ENCODE measurements at places on chromosomes 7 and 10. TPM values are rescaled to one million over a fixed set of nuclear protein-coding genes. Genes with fewer than 3 reads are reported as not detected.
A peak's percentile ranks its signal among the peaks of the same experiment; 100 is the strongest.

Gene SLC39A12
- not detected for polyA plus RNA-seq

Gene VWDE
- polyA plus RNA-seq = 0.10 TPM

Gene PCLO
- polyA plus RNA-seq = 0.04 TPM

Gene NUTM2E
- 0.04 TPM for polyA plus RNA-seq

Gene RGR
- polyA plus RNA-seq = not detected

Gene C7orf57
- not detected for polyA plus RNA-seq

Gene SEMA4G
- 12.7 TPM for polyA plus RNA-seq

DNA sequence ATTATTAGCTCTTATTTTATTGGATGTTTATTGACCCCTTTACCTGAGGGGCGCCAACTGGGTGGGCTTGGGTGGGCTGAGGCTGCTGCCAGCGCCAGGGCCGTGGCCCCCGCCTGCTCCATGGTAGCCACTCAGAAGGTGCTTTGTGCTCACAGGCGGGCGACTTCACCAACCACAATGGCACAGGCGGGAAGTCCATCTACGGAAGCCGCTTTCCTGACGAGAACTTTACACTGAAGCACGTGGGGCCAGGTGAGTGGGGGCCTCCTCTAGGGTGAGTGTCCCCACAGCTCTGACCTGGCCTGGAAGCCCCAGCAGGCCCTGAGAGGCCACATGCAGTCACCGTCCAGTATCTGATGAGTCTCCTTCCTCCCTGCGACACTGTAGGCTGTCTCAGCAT, 4.1 kb downstream of the PPIF start:
- H3K36me3 ChIP-seq = peaks cover 38% of the 10 kb centered on the region
- peaks cover 11% of the 10 kb centered on the region for H3K4me1 ChIP-seq
- no peak overlapping the region for H3K4me3 ChIP-seq
- DNase-seq = no peak

DNA sequence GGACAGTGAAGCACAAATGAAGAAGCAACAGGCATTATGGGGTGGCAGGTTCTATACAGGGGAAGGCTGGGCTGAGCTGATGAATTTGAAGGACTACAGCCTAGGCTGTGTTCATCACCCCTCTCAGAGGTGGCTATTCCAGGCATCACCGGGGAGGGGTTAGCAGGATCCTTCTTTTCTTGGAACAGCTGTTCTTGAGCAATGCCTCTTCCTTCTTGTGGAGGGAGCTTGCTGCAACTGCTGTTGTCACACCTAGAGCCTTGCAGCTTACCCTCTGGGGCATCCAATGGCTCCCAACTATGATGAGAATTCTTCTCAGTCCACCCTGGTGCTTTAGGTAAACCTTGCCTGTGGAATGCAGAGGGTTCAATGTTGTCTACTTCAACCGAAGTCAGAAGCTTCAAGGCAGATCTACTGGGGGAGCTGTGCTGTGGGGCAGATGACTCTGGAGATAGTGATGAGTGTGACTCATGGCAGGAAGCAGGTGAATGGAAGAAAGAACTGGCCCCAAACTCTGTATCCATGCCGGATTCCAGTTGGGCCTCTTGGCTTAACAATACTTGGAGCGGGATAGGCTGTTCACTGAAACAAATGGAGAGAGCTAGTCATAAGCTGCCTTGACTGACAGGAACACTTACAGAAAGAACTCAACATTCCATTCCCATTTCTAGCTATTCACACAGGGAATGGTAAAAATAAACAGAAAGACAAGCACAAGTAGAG, 21.5 kb upstream of the PPP3CB start:
- H3K4me3 ChIP-seq = no peak overlapping the region
- H3K4me1 ChIP-seq = no peaks in the 10 kb centered on the region
- H3K27me3 ChIP-seq = no peaks in the 10 kb centered on the region
- H3K36me3 ChIP-seq = peaks cover 4% of the 10 kb centered on the region
- DNase-seq = no peak

DNA sequence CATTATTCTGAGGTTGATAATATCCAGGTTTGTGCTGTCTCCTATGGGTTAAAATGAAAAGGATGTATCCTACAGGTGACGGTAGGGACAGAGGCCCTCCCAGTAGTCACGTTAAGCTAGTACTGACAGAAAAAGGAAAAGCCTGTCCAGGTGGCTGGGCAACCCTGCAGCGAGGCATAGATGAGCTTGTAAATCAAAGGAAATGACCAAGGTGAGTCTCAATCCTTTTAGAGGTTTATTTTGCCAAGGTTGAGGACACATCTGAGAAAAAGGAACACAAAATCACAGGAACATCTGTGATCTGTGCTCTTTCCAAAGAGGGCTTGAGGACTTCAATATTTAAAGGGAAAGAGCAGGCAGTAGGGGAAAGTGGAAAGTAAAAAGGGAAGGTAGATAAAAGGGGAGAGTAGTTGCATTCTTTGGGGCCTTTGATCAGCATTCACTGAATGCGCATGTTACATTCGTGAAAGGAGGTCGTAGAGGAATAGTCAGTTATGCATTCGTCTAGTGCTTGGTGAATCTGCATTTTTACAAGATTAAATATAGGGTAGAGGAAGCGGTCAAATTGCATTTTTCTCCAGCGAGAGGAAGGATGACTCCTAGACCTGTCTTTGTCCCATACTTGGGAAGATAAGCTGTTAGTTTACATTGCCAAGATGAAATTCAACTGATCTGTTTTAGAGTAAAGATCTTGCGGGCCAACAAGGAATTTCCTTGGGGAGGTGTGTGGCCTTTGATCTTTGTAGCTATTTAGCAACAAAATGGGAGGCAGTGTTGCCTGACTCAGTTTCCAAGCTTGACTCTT, 884 bp upstream of the GSTO1 start:
- H3K27ac ChIP-seq = peak overlapping the region; percentile 99
- no peak for DNase-seq
- no peak overlapping the region for H3K4me3 ChIP-seq
- H3K36me3 ChIP-seq = peaks cover 3% of the 10 kb centered on the region

GRCh38 chr10:74669210-74669609, 157.2 kb upstream of the KAT6B start:
- no peak overlapping the region for H3K4me3 ChIP-seq
- no peak for DNase-seq
- H3K4me1 ChIP-seq = no peaks in the 10 kb centered on the region
- no peak overlapping the region for H3K27ac ChIP-seq

DNA sequence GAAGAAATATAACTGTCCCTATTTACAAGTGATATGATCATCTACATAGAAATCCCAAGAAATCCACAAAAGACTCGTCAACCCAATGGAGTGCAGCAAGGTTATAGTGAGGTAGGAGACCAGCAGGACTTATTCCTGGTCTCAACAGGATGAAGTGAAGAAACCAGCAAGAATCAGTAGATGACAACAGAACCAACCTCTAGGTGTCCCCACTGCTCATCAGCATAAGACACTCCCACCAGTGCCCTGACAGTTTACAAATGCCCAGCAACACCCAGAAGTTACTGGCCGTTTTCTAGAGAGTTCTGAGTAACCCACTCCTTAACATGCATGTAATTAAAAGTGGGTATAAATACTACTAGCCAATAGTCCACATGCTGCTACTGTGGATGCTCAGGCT, 470.5 kb upstream of the LRRTM3 start:
- DNase-seq = no peak
- H3K4me1 ChIP-seq = no peaks in the 10 kb centered on the region
- H3K27me3 ChIP-seq = no peaks in the 10 kb centered on the region
- H3K36me3 ChIP-seq = no peaks in the 10 kb centered on the region
- H3K4me3 ChIP-seq = no peak overlapping the region
- H3K27ac ChIP-seq = no peak overlapping the region

GRCh38 chr10:34628174-34628796, 186.8 kb downstream of the PARD3 start:
- H3K36me3 ChIP-seq = no peaks in the 10 kb centered on the region
- no peak for DNase-seq
- H3K27me3 ChIP-seq = no peaks in the 10 kb centered on the region
- no peak overlapping the region for H3K4me3 ChIP-seq

DNA sequence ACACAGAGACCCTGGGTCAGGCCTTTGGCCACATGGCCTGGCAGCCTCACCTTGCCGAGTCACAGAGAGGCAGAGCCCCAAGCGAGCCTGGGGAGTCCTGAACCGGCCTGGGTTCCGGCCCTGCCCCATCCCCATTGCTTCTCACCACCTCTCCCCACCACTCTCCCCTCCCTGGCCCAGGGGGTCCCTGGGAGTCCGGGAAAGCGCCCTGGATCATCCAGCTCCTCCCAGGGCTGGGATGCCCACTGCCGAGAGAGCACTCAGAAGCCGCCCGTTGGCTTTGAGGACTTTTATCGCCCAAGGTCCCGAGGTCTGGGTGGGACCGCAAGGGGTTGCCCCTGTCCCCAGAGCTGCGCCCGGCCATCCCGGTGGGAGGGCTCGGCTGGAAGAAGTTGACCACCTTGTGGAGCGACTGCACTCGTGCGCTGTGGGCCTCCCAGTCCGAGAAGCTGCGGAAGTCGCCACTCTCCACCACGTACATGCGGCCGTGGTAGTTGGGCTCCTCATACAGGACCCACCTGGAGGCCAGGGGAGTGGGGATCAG, 8.1 kb downstream of the CRYGN start:
- H3K4me1 ChIP-seq = no peaks in the 10 kb centered on the region
- H3K36me3 ChIP-seq = no peaks in the 10 kb centered on the region
- no peak overlapping the region for H3K27ac ChIP-seq
- H3K27me3 ChIP-seq = no peaks in the 10 kb centered on the region

GRCh38 chr10:133555521-133555920, 9.9 kb downstream of the SYCE1 start:
- no peaks in the 10 kb centered on the region for H3K4me1 ChIP-seq
- no peak overlapping the region for H3K4me3 ChIP-seq

DNA sequence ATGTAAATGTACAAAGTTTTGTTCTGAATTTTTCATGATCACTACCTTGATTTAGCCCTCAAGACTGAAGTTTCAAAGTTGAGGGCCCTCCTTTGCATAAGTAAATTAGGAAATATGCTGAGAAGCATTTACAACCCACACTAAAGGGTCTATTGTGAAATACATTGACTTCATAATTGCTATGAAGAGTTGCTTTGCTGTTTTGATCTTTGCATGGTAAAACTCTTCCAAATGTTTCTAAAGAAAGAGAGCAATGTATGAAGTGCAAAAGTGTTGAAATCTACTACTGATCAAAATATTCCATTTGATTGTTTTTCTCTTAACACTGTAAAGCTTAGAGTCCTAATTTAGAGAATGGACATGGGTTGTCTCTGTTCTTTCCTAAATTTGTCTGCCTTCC, 77.2 kb downstream of the C7orf25 start:
- no peaks in the 10 kb centered on the region for H3K27me3 ChIP-seq
- DNase-seq = no peak
- H3K36me3 ChIP-seq = no peaks in the 10 kb centered on the region
- no peak overlapping the region for H3K27ac ChIP-seq
- no peak overlapping the region for H3K4me3 ChIP-seq
- no peaks in the 10 kb centered on the region for H3K4me1 ChIP-seq

DNA sequence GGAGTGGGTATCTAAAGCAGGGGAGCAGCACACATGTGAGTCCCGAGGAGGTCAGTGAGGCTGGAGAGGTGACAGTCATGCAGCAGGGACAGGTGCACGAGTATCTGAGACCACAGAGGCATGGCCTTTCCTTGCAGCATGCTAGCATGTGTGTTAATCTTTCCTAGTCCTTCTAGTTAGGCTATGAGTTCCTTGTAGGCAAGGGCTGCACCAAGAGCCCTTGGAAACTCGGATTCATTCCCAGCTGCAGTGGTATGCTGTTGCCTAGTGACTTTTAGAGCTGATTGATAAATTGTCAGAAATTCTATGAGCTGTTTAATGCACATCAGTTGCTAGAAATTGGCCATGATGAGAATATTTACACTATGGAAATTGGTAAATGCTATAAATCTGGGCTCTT, 132.0 kb downstream of the SORCS3 start:
- no peaks in the 10 kb centered on the region for H3K27me3 ChIP-seq
- no peak overlapping the region for H3K4me3 ChIP-seq
- H3K36me3 ChIP-seq = no peaks in the 10 kb centered on the region

- peaks cover 28% of the 10 kb centered on the region for H3K4me1 ChIP-seq
- no peaks in the 10 kb centered on the region for H3K27me3 ChIP-seq
- DNase-seq = no peak
- H3K4me3 ChIP-seq = no peak overlapping the region
Measured at GRCh38 chr7:363626-364025, 73.7 kb downstream of the FOXL3 start.

- H3K36me3 ChIP-seq = no peaks in the 10 kb centered on the region
- no peak for DNase-seq
- H3K27me3 ChIP-seq = no peaks in the 10 kb centered on the region
- no peak overlapping the region for H3K27ac ChIP-seq
- no peak overlapping the region for H3K4me3 ChIP-seq
- peaks cover 6% of the 10 kb centered on the region for H3K4me1 ChIP-seq
Measured at GRCh38 chr10:43124574-43125273, 13.5 kb upstream of the CSGALNACT2 start.

DNA sequence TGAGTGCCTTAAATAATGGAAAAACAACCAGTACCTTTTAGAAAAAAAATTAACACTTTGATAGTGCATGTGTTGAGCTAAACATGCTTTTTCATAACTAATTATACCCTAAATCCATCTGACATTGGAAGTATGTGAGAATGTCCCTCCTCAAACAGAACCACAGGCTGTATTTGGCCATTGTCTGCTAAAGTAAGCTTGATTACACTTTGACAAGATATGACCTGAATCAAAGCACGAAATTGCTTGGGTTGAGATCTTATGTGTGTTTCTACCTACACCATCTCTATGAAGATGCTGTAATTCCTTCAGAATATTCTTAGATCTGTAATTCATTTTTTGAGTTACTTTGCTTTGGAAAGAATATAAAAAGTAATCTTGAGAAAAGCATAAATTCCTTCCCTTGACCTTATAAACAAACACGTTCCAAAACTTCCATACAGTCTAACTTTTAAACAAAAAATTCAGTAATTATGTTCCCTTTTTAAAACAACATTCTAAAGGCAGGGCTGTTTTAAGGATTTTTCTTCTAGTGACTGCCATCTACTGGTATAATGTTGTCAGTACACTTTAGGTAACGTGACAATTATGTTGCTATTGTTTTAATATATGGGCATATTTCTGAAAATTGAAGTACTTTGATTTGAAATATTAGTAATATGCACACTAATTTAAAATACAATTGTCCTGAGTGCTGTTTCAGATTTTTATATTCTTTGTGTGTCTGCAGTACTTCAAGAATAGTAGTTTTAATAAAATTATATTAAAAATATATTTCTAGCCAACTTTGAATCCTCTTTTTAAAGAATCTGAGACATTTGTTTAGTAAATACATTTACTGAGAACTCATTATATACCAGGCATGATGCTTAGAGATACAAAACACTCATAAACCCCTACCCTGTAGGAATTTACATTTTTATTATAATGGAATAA, 20.9 kb downstream of the CD36 start:
- peak; percentile 44 for DNase-seq
- no peaks in the 10 kb centered on the region for H3K27me3 ChIP-seq
- H3K4me3 ChIP-seq = no peak overlapping the region
- no peak overlapping the region for H3K27ac ChIP-seq
- no peaks in the 10 kb centered on the region for H3K36me3 ChIP-seq

DNA sequence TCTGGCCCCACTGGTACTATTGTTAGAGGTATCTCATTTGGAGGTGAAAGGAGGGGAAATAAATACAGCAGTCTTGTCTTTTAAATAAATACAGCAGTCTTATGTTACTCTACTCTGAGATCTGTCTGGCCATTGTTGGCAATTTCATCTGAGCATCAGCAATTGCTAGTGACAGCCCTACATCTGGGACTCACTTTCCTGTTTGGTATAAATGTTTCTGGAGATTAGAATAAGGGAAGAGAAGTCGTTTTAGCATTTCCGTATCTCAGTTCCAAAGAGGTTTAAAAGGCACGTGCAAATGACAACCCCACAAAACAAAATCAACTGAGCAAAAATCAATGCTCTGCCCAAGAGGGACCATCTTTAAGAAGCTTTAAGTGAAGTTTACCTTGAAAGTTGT, 18.1 kb upstream of the CNNM2 start:
- DNase-seq = no peak
- H3K4me3 ChIP-seq = no peak overlapping the region
- H3K27me3 ChIP-seq = no peaks in the 10 kb centered on the region
